Endothelial cell of umbilical vein (primary cell): ENCODE measurements at places on chromosomes 4 and X. TPM values are rescaled to one million over a fixed set of nuclear protein-coding genes. Genes with fewer than 3 reads are reported as not detected.
A peak's percentile ranks its signal among the peaks of the same experiment; 100 is the strongest.

- no peak within 1 kb of the TSS for H3K4me3 ChIP-seq
- H3K36me3 ChIP-seq, result no peaks in the 10 kb centered on the region
- no peak within 1 kb of the TSS for H3K27ac ChIP-seq
Measured at GRCh38 chr4:99352602-99353537, at the start of gene ADH1C. TSS of gene ADH1C (minus strand) at chr4:99352746. CDS start at chr4:99352675, 71 bp downstream.

- H3K4me1 ChIP-seq, result no peaks in the 10 kb centered on the region
- DNase-seq, result no peak
- no peaks in the 10 kb centered on the region for H3K27me3 ChIP-seq
- no peak overlapping the region for H3K4me3 ChIP-seq
Measured at GRCh38 chr4:184681916-184682315, 32.4 kb downstream of the PRIMPOL start.

DNA sequence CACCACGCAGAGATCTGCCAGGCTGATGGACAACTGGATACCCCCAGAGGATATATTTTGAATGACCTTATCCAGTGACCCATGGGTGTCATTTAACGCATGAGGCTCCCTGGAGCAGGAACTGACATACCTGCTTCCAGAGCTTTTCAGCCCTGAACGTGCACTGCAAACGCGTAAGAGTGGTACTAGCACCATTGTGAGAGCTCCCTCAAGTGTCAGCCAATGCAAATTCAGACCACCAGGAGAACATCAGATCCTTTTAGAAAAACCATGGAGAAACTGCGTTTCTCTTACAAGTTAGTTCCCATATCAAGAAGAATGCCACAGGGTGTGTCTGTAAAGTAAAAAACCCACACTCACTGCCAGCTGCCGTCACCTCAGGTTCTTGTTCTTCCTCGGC, 7.3 kb downstream of the TREX2 start:
- no peak overlapping the region for H3K27ac ChIP-seq
- H3K4me1 ChIP-seq, result no peaks in the 10 kb centered on the region
- H3K27me3 ChIP-seq, result no peaks in the 10 kb centered on the region
- H3K36me3 ChIP-seq, result no peaks in the 10 kb centered on the region
- H3K4me3 ChIP-seq, result no peak overlapping the region

TMPRSS11E gene
- not detected in 2 replicates for total RNA-seq

DNA sequence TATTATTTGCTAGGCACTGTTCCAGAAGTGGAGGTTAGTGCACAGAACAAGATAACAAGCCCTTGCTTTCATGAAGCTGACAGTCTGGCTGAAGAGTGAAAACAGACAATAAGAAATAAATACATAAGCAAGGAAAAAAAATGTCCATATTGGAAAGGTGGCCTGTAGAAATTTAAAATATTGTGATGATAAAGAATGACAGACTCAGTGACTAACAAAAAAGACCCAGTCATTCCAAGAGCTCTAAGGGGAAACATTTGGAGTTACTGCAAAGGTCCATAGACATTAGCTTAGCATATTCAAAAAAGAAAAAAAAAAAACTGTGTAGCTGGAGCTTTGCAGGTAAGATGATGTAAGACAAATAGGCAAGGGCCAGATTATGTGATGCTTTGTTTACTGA, 1.0 kb upstream of the ANTXR2 start:
- H3K4me1 ChIP-seq, result peaks cover 46% of the 10 kb centered on the region
- no peak for DNase-seq
- H3K36me3 ChIP-seq, result no peaks in the 10 kb centered on the region
- H3K27ac ChIP-seq, result no peak overlapping the region
- H3K4me3 ChIP-seq, result no peak overlapping the region
- no peaks in the 10 kb centered on the region for H3K27me3 ChIP-seq

DNA sequence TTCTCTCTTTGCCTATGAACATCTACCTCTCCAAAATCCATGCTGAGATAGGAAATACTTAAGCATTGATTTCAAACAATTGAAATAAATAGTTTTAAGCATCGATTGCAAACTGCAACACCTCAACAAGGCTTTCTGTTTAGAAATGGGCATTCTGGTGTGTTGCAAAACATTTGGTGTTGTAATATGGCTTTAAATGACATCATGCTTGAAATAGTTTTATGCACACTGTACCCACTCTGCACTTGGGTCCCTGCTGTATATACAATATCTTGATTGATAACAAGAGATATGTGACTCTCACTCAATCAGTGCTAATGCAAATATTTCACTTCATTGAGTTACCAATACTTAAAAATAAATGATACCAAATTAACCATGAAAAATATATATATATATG, 964.9 kb upstream of the GRIA3 start:
- H3K27ac ChIP-seq, result no peak overlapping the region
- H3K27me3 ChIP-seq, result no peaks in the 10 kb centered on the region
- DNase-seq, result no peak
- no peaks in the 10 kb centered on the region for H3K4me1 ChIP-seq
- H3K36me3 ChIP-seq, result no peaks in the 10 kb centered on the region

- H3K4me1 ChIP-seq, result no peaks in the 10 kb centered on the region
- no peak overlapping the region for H3K4me3 ChIP-seq
- H3K27ac ChIP-seq, result no peak overlapping the region
- DNase-seq, result no peak
Measured at GRCh38 chrX:83997781-83998180, 136.8 kb downstream of the CYLC1 start.

CXXC4 gene
- not detected in 2 replicates for total RNA-seq

- H3K4me3 ChIP-seq, result no peak overlapping the region
- no peak overlapping the region for H3K27ac ChIP-seq
- no peaks in the 10 kb centered on the region for H3K27me3 ChIP-seq
- DNase-seq, result no peak
- no peaks in the 10 kb centered on the region for H3K36me3 ChIP-seq
- H3K4me1 ChIP-seq, result no peaks in the 10 kb centered on the region
Measured at GRCh38 chr4:171256223-171256622, 557.0 kb upstream of the GALNTL6 start.

DNA sequence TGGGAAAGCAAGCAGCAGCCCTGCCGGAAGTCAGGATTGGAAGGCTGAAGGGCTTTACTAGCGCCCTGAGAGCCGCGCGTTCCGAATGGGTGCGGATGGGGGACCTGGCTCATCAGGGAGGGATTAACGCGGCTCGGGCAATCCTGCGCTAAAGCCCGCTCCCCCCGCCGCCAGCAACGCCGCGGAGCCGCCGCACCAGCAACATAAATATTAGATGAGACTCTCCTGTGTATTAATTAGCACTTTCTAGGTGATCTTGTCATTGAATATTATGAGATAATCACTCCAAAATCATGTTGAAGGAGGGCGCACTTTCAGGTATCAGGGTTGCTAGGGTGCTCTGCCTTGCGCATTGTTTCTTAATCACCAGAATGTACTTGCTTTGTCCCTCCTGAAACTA, 357.2 kb upstream of the FAM241A start:
- H3K4me1 ChIP-seq, result no peaks in the 10 kb centered on the region
- H3K36me3 ChIP-seq, result no peaks in the 10 kb centered on the region
- H3K27me3 ChIP-seq, result peaks cover 36% of the 10 kb centered on the region
- no peak overlapping the region for H3K4me3 ChIP-seq
- no peak overlapping the region for H3K27ac ChIP-seq

GRCh38 chrX:37922928-37923327, 75.6 kb upstream of the DYNLT3 start:
- H3K4me3 ChIP-seq, result no peak overlapping the region
- no peaks in the 10 kb centered on the region for H3K27me3 ChIP-seq
- no peak overlapping the region for H3K27ac ChIP-seq
- H3K36me3 ChIP-seq, result no peaks in the 10 kb centered on the region
- peak; percentile 1 for DNase-seq

GRCh38 chr4:85889314-85889713, 414.4 kb downstream of the ARHGAP24 start:
- H3K4me1 ChIP-seq, result peaks cover 12% of the 10 kb centered on the region
- no peak overlapping the region for H3K4me3 ChIP-seq
- H3K27ac ChIP-seq, result no peak overlapping the region
- H3K27me3 ChIP-seq, result no peaks in the 10 kb centered on the region

DNA sequence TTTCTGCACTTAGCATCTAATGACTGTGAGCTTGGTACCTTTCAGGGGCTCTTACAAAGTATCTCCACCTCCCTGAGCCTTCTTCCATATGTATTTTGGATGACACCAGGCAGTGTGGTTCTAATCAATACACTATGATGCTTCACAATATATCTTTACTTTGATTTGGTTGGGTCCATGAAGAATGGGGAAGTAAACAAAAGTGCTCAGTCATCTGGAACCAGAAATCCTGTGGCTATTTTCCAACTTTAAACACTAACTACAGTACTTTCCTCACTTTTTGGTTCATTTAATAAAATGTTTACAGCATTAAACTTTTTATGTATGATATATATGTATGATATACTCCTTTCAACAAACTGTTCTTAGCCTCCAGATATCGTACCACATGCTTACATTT, 216.4 kb upstream of the AFF2 start:
- no peaks in the 10 kb centered on the region for H3K27me3 ChIP-seq
- no peak overlapping the region for H3K4me3 ChIP-seq
- H3K27ac ChIP-seq, result no peak overlapping the region
- no peak for DNase-seq
- no peaks in the 10 kb centered on the region for H3K4me1 ChIP-seq

PAGE5 gene
- total RNA-seq, result not detected in 2 replicates

IL13RA1 gene
- total RNA-seq, result 61.9 and 66.4 TPM in 2 replicates

- DNase-seq, result no peak
- H3K4me3 ChIP-seq, result no peak overlapping the region
- peaks cover 30% of the 10 kb centered on the region for H3K36me3 ChIP-seq
- H3K4me1 ChIP-seq, result peaks cover 6% of the 10 kb centered on the region
- no peak overlapping the region for H3K27ac ChIP-seq
- no peaks in the 10 kb centered on the region for H3K27me3 ChIP-seq
Measured at GRCh38 chr4:84708406-84709135, 125.6 kb downstream of the CDS1 start.

CFAP47 gene
- not detected in 2 replicates for total RNA-seq

TEX11 gene
- not detected in 2 replicates for total RNA-seq

DNA sequence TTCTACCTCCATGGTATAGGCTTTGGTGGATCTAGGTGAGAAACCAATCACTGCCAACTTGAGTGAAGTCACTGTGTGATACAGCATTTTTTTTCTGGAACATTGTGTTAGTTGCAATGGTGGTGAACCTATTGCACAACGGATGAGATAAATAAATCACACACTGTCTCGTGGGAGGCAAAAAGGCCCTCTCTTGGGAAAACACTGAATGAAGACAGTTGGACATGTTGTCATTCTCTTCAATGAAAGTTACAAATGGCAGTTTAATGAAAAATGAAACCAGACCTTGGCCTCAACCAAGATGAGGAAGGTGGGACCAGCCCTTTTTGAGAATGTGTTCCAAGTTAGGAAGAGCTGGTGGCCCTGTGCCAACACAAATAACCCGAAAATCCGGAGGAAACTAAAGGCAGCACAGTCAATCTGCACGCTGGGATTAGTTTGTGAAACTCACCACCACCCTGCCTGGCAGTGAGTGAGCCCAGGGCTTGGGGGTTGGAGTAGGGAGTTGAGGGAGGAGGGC, 5.4 kb upstream of the ADGRG2 start:
- no peaks in the 10 kb centered on the region for H3K4me1 ChIP-seq
- H3K4me3 ChIP-seq, result no peak overlapping the region
- DNase-seq, result peak; percentile 3

DNA sequence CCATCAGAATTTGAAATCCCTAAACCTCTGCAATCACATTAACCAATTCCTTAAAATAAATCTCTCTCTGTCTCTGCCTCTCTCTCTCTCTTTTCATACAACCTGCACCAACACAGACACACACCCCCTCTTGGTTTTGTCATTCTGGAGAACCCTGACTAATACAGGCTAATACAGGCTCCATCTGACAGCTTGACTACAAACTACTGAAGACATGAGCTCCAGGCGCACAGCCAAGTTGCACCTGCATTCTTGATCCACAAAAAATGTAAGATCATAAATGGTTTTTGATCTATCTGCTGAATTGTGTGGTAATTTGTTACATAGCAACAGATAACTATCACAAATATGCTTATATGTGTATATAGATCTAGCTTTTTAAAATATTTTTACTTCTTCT, 2414.2 kb downstream of the PCDH7 start:
- no peaks in the 10 kb centered on the region for H3K36me3 ChIP-seq
- no peaks in the 10 kb centered on the region for H3K4me1 ChIP-seq
- DNase-seq, result no peak
- no peaks in the 10 kb centered on the region for H3K27me3 ChIP-seq

TMEM185A gene
- 16.9 and 18.0 TPM in 2 replicates for total RNA-seq

GRCh38 chr4:73715659-73716058, 24.7 kb upstream of the CXCL8 start:
- no peak for DNase-seq
- H3K36me3 ChIP-seq, result no peaks in the 10 kb centered on the region
- no peaks in the 10 kb centered on the region for H3K27me3 ChIP-seq
- no peak overlapping the region for H3K27ac ChIP-seq
- no peaks in the 10 kb centered on the region for H3K4me1 ChIP-seq

GSTCD gene
- total RNA-seq, result 11.3 and 13.1 TPM in 2 replicates

DNA sequence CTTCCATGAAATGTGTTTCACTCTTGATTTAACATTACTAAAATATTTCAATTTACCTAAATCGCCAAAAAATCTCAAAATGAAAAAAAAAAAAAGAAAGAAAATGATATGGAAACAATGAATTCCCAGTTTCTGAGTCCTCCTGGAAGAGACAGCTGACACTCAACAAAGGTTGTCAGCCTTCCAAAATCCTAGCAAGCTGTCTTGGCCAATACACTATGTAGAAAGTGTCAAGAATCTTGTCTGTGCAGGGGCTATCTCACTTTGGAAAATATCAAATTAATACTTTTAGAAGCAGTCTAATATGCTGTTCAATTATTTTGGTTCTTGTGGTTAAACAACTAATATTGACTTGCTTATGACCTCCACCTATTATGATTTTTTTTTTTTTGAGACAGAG, 8.7 kb downstream of the DKK2 start:
- no peaks in the 10 kb centered on the region for H3K27me3 ChIP-seq
- H3K4me3 ChIP-seq, result no peak overlapping the region
- H3K4me1 ChIP-seq, result no peaks in the 10 kb centered on the region
- H3K36me3 ChIP-seq, result no peaks in the 10 kb centered on the region

CXCL11 gene
- 0.55 and 1.1 TPM in 2 replicates for total RNA-seq

DNA sequence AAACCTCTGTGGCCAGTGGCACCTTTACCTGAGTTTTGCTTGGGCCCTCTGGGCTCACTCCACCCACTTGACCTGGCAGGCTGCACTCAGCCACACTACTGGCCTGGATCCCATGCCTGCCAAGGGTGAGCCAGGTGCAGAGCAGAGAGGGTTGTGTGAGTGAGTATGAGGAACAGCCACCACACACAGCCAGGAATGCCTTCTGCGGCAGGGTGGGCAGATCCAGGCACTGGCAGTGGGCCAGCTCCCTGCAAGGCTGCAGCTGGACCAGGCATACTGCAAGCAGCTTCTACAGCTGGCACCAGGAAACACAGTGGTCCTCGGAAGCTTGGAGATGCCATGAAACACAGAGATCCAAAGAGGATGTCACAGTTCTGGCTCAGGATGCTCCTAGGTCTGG, 570.1 kb upstream of the ACTRT1 start:
- no peaks in the 10 kb centered on the region for H3K36me3 ChIP-seq
- no peak overlapping the region for H3K27ac ChIP-seq
- no peak for DNase-seq
- no peaks in the 10 kb centered on the region for H3K27me3 ChIP-seq
- H3K4me3 ChIP-seq, result no peak overlapping the region

GRCh38 chrX:15033917-15034316, 160.7 kb downstream of the MOSPD2 start:
- no peak for DNase-seq
- no peaks in the 10 kb centered on the region for H3K36me3 ChIP-seq
- H3K4me1 ChIP-seq, result no peaks in the 10 kb centered on the region

CSAG2 gene
- not detected in 2 replicates for total RNA-seq
